Endodermal cell (in vitro differentiated cells): ENCODE measurements at places on chromosomes 5 and 9.
A peak's percentile ranks its signal among the peaks of the same experiment; 100 is the strongest.

DNA sequence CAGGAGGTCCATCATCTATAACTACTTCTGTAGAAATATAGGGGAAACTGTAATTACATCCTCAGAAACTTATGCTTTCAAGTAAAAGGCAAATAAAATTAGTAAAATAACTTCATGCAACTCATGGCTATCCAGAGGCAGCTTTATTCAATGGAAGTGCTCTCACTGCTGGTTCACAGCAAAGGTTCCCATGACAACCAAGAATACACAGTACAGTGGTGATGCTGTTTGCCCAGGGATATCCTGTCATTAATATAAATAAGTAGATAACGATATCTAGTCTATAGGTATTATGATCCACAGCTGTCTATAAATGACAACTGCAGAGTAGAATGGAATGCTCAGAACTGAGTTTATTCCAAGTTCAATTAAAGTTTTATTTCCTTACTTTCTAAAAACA, 390.3 kb downstream of the PDE4D start:
- H3K27me3 ChIP-seq, result no peaks in the 10 kb centered on the region
- H3K36me3 ChIP-seq, result no peaks in the 10 kb centered on the region
- no peak overlapping the region for H3K27ac ChIP-seq

DNA sequence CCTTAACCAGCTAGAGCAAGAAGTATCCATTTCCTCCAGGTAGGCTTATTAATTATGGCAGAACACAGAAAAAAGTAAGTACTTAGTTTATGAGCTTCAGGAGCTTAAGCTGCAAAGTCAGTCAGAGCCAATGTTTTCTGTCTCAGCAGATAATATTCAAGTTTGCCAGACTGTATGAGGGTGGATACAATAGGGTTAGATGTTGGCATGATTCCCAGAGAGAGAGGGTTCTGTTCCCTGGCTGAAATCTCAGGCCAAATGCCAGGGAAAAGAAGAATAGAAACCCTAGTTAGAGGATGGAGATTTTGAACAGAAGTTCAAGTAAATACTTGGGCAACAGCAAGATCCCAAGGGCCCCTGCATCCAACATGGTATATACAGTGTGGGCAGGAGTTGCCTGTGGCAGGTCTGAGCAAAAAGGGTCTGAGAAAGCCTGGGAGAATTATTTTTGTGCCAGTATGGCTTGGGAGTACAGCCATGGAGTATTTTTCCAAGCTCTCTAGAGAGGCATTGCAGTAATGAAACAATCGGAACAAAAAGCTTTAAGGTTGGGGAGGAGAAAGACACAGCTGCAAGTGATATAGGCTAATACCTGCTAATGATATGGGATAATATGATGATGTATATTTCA, 31.0 kb upstream of the ISOC1 start:
- no peaks in the 10 kb centered on the region for H3K36me3 ChIP-seq
- peaks cover 7% of the 10 kb centered on the region for H3K4me1 ChIP-seq
- no peak overlapping the region for H3K27ac ChIP-seq
- peaks cover 16% of the 10 kb centered on the region for H3K27me3 ChIP-seq
- H3K4me3 ChIP-seq, result no peak overlapping the region

GRCh38 chr5:115579216-115579615, 23.1 kb downstream of the TICAM2 start:
- H3K27ac ChIP-seq, result no peak overlapping the region
- H3K4me3 ChIP-seq, result no peak overlapping the region
- no peak for DNase-seq

DNA sequence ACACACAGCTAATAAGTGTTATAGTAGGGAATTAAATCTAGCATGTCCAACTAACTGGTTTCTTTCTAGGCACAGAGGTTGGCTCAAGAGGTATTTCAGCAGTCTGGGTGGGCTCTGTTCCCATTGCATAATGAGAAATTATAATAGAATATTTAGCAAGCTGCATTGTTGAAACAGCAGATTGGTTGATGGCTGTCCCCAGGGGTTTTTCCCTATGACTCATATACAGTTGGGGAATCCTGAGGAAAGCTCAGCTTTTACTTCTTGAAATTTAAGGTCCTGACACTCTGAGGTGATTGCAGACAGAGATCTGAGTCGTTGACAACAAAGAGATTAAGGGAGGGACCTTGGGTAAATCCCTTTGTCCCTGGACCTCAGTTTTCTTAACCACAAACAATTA, 38.3 kb upstream of the TNFSF8 start:
- peak overlapping the region; percentile 49 for H3K4me3 ChIP-seq
- H3K4me1 ChIP-seq, result peaks cover 7% of the 10 kb centered on the region
- H3K27ac ChIP-seq, result no peak overlapping the region
- H3K27me3 ChIP-seq, result no peaks in the 10 kb centered on the region
- peak; percentile 51 for DNase-seq

- DNase-seq, result no peak
- peaks cover 9% of the 10 kb centered on the region for H3K36me3 ChIP-seq
- peaks cover 3% of the 10 kb centered on the region for H3K4me1 ChIP-seq
- H3K4me3 ChIP-seq, result no peak overlapping the region
- H3K27me3 ChIP-seq, result no peaks in the 10 kb centered on the region
- peak overlapping the region; percentile 26 for H3K27ac ChIP-seq
These were observed 39.0 kb downstream of the ERGIC1 start for GRCh38 chr5:172872997-172873491.

- H3K27me3 ChIP-seq, result no peaks in the 10 kb centered on the region
- H3K36me3 ChIP-seq, result no peaks in the 10 kb centered on the region
- DNase-seq, result no peak
- H3K4me1 ChIP-seq, result no peaks in the 10 kb centered on the region
- H3K27ac ChIP-seq, result no peak overlapping the region
These were observed 65.2 kb upstream of the RNU6ATAC start for GRCh38 chr9:134229466-134230091.

DNA sequence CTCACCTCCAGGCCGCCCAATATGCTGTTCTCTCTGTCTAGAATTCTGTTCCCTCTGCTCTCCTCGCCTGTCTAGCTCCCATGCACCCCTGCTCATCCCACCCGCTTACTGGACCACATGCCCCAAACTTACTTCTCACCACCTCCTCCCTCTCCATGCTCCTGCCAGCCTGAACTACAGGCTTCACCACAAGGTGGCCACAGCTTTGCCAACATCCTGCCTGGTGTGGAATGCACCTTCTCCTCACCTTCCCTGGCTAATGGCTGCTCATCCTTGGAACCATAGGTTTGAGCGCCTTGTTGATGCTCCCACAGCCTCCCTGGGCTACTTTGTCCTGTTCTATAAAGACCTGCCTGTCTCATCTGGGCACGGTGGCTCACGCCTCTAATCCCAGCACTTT, 9.6 kb downstream of the LAMC3 start:
- H3K27me3 ChIP-seq, result no peaks in the 10 kb centered on the region
- H3K36me3 ChIP-seq, result no peaks in the 10 kb centered on the region
- H3K27ac ChIP-seq, result no peak overlapping the region
- H3K4me1 ChIP-seq, result no peaks in the 10 kb centered on the region
- DNase-seq, result peak; percentile 79
